ENCODE measurements at places on chromosomes 3 and 15. TPM values are rescaled to one million over a fixed set of nuclear protein-coding genes. Genes with fewer than 3 reads are reported as not detected.

The ZBED2 gene
- not detected for total RNA-seq

The CCR8 gene
- not detected for total RNA-seq

The GOLGA6L7 gene
- 0.15 TPM for total RNA-seq

The DUOX1 gene
- total RNA-seq, result not detected

The COL6A5 gene
- not detected for total RNA-seq

The ACTC1 gene
- 325 TPM for total RNA-seq

The CCDC66 gene
- 26.0 TPM for total RNA-seq

The SNTN gene
- total RNA-seq, result not detected

The DHX30 gene
- total RNA-seq, result 74.0 TPM

The NOX5 gene
- total RNA-seq, result not detected

The THRB gene
- not detected for total RNA-seq

The UROC1 gene
- not detected for total RNA-seq

The TICRR gene
- total RNA-seq, result 24.9 TPM

The TGM5 gene
- not detected for total RNA-seq

The HTR3E gene
- 6.5 TPM for total RNA-seq

The SPTBN5 gene
- total RNA-seq, result 0.38 TPM

The C3orf80 gene
- 0.14 TPM for total RNA-seq

The SNX22 gene
- 1.6 TPM for total RNA-seq

The CYP19A1 gene
- not detected for total RNA-seq

The CCDC54 gene
- total RNA-seq, result not detected

The TP63 gene
- total RNA-seq, result 0.71 TPM

The GOLGA8N gene
- total RNA-seq, result 1.4 TPM

The FAM107A gene
- total RNA-seq, result 2.0 TPM

The ISLR gene
- total RNA-seq, result 19.8 TPM

The ASB14 gene
- not detected for total RNA-seq

The KIF15 gene
- total RNA-seq, result 41.9 TPM

The ACKR4 gene
- not detected for total RNA-seq

The ZCWPW2 gene
- 0.97 TPM for total RNA-seq

The CRELD1 gene
- 8.3 TPM for total RNA-seq

The TRIM71 gene
- 0.05 TPM for total RNA-seq

The RBSN gene
- total RNA-seq, result 17.6 TPM

The NR1I2 gene
- not detected for total RNA-seq

The PLCB2 gene
- 2.9 TPM for total RNA-seq

The PROK2 gene
- total RNA-seq, result not detected

The LRRN1 gene
- total RNA-seq, result 20.2 TPM

The GPR160 gene
- 0.40 TPM for total RNA-seq

The CHRNA5 gene
- total RNA-seq, result 21.7 TPM

The SAMD7 gene
- total RNA-seq, result not detected

The GNAT1 gene
- 0.14 TPM for total RNA-seq

The ABI3BP gene
- 0.61 TPM for total RNA-seq

The ISLR2 gene
- 0.30 TPM for total RNA-seq

The SRP14 gene
- total RNA-seq, result 406 TPM

The ZBTB47 gene
- 4.0 TPM for total RNA-seq

The LAMB2 gene
- 49.7 TPM for total RNA-seq

The PLSCR4 gene
- 4.1 TPM for total RNA-seq

The P2RY12 gene
- not detected for total RNA-seq

The TOPBP1 gene
- total RNA-seq, result 104 TPM

The PLSCR5 gene
- not detected for total RNA-seq

The TMEM266 gene
- 0.05 TPM for total RNA-seq

The IMPG2 gene
- 0.20 TPM for total RNA-seq

The SHC4 gene
- 1.2 TPM for total RNA-seq

The CCDC39 gene
- not detected for total RNA-seq

The EXD1 gene
- not detected for total RNA-seq

The SOX14 gene
- total RNA-seq, result not detected

The REC114 gene
- not detected for total RNA-seq

The ANKRD63 gene
- 0.35 TPM for total RNA-seq

The PTPN23 gene
- total RNA-seq, result 11.4 TPM

The OR5K2 gene
- total RNA-seq, result 0.12 TPM

The CADPS gene
- total RNA-seq, result not detected
